ENCODE measurements at places on chromosomes 2 and 18.

DNA sequence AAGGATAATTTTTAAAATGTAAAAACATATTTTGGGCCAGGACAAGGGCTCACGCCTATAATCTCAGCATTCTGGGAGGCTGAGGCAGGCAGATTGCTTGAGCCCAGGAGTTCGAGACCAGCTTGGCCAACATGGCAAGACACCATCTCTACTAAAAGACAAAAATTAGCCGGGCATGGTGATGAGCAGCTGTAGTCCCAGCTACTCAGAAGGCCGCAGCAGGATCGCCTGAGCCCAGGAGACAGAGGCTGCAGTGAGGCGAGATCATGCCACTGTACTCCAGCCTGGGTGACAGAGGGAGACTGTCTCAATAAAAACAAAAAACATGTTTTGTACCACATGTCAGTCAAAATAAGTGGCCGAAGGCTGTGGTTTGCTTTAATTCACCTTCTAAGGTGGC is 122.5 kb downstream of the HDAC4 start:
- no peak for DNase-seq

DNA sequence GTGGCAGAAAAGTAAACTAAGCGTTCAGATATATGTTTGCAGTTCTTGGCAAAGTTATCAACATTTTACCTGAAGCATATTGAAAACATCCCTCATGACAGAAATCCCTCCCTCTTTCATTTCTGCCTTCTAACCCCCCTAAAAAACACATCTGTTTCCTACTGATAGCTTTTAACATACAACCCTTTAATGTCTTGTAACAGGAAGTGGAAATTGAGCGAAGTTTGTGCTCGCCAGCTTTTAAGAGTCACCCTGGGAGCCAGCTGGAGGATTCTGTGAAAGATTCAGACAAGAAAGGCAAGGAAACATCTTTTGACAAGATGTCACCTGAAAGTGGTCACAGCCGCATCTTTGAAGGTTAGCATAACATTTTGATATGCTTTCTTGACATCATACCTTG is 247.4 kb downstream of the XIRP2 start:
- DNase-seq: no peak

GRCh38 chr2:217751192-217751591 is 251.6 kb downstream of the TNS1 start:
- no peak for DNase-seq

DNA sequence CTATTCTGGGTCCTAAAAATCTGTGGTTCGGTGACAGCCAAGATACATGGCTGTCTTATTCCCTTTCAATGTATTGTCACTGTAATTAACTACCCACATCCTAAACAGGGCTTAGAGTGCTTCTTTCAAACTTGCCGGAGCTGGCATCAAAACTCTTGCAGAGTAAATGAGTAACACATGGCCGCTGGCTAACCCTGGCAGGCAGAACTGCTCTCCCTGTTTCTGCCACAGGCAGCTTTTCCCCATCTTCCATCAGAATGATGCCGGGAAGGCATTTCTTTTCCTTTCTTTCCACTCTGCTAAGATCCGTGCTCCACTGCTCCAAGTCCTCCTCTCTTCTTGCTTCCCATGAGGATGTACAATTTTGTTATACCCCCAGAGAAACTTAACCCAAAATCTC is 54.8 kb upstream of the PTPRM start:
- DNase-seq: no peak

DNA sequence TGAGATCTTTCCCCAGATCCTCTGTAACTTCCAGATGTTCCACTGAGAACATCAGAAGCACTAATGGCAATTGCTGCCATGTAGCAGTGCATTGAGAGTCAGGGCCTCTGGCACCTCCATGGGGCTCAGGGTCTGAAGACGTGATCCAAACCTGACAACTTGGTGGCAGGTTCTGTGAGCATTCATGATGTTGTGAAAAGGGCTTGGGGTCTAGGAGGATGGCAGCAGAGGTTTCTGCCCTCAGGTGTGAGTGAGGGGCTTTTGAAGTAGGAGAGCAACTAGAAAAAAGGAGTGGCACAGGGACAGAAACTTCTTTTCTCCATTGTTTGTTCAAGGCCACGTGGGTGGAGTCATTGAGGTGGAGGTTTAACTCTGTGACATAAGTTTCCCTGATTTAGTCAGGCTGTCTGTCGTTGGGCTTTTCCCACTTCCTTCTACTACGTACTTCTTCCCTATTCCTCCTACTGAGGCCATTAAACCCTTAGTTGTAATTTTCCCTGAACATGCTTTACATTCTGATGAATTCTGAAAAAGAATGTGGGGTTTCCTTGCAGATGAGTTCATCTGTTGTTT is 13.1 kb downstream of the CFLAR start:
- peak; percentile 61 for DNase-seq

GRCh38 chr2:180203972-180204371 is 196.9 kb upstream of the CWC22 start:
- DNase-seq: no peak

- DNase-seq: no peak
These were observed 435.4 kb downstream of the NRXN1 start for GRCh38 chr2:50596515-50596914.

DNA sequence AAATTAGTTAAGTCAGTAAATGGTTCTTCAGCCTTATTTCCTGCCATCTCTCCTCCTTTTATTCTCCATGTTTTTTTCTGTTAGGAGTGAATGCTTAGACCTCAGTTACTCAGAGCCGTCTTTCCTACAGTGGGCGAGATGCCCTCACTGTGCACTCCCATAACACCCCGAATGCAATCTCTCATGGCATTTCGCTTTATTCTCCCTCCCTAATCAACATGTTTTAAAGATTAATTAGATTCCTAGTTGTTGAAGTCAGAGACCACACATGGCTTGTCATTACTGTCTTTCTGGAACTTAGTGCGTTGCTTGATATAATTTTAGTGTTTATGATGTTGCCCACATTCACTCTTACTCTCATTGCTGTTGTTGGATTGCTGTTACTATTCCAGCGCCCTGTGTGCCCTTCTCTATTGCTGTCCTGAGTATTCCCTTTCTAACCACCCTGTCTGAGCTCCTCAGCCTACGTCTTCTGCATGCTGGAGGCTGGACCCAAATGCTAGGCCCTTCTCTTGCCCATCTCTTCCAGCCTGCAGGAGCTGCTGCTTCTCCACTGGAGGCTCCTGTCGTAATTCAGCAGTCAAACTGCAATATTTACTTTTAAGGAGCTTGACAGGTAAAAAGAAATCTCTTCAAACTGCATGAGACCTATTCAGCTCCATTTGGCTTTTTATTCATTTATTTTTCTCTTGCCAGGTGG is 99.3 kb downstream of the MAP2 start:
- DNase-seq: no peak

- DNase-seq: no peak
These were observed 169.6 kb downstream of the ZEB2 start for GRCh38 chr2:144350151-144350802.

DNA sequence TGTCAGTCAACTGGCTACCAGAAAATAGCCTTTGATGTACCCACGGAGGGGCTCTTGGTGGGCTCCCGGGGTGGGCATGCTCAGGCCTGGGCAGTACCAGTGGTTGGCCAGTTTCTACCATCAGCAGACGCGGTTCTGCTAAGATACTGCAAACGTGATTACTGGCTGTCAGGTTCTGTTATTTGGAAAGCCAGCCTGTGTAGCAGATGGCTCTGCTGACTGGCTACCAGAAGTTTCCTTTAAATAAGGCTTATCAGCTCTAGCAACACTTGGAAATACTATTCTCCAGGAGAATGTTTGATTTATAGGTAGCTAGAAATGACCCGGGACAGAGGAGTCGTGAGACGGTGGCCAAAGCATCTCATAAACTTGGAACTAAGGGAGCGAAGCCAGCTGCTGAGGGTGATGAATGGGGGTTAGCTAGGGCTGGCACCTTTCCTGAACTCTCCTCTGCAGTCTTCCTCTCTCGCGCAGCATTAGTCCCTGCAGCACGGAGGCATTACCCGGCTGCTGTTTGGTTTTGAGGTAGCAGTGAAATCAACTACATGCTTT is 171.9 kb downstream of the AGAP1 start:
- DNase-seq: no peak

DNA sequence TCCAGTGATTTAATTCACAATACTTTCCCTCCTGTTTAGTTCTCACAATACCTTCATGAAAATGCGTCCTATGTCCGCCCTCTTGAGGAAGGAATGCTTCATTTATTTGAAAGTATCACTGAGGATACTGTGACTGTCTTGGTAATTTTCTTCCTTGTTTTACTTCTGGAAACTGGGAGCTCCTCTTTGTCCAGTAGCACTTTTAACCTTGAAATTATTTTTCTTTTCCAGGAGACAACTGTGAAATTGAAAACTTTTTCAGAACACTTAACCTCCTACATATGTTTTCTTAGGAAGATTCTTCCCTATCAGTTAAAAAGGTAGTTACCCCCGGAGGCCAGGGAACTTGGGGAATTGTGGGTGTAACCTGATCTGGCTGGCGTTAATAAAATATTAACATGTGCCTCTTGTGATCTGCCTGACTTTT is 58.9 kb upstream of the STON1 start:
- DNase-seq: no peak

- DNase-seq: no peak
These were observed 29.3 kb upstream of the MEP1B start for GRCh38 chr18:32160547-32160946.

- no peak for DNase-seq
These were observed 120.1 kb downstream of the NUP35 start for GRCh38 chr2:183244300-183244844.

DNA sequence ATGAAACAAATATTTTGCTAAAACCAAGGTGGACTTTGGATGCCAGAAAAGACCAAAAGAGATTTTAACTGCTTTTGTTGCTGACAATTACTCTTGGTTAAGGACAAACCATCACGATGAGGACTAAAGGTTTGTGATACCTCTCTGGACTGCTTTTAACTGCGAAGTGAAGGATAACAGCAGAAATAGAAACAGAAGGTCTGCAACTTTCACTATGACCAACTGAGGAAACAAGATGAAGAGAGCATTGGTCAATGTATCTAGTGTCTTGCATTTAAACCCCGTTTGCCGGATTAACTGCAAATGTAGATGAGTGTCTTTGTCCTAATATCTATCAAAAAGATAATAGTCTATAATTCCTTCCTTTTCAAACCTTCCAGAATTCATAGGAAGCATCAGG is 541.7 kb downstream of the ERBB4 start:
- no peak for DNase-seq

GRCh38 chr2:74077636-74078035 is 70.1 kb downstream of the BOLA3 start:
- no peak for DNase-seq

- DNase-seq: no peak
These were observed 68.8 kb downstream of the RAPGEF4 start for GRCh38 chr2:172804423-172804822.

All from CD4-positive, alpha-beta T cell treated with Interleukin-4 for 4 hours (primary cell).